Muscle of back (tissue), 13 donors: ENCODE measurements at places on chromosomes 12 and 14.

- peak; percentile 65 for DNase-seq
Observed at GRCh38 chr12:2319737-2320506, 267.1 kb downstream of the CACNA1C start.

- no peak for DNase-seq
Observed at GRCh38 chr12:20620261-20620660, 74.9 kb upstream of the SLCO1C1 start.

DNA sequence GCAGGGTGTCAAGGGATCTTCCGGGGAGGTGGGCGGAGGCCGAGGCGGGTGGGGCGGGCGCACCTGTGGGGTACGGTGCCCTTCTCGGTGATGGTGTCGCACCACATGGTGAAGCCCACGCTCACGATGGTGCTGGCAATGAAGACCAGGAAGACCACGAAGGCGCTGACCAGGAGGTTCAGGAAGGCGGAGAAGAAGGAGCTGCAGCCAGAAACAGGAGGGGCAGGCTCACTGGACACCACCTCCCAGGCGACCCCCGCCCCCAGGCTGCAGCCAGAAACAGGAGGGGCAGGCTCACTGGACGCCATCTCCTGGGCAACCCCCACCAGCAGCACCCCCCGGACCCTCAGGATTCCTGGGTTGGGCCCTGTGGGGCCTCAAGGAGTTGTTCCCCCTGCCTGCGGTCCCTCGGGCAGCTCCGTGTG, 7.6 kb downstream of the TMEM179 start:
- DNase-seq = no peak

DNA sequence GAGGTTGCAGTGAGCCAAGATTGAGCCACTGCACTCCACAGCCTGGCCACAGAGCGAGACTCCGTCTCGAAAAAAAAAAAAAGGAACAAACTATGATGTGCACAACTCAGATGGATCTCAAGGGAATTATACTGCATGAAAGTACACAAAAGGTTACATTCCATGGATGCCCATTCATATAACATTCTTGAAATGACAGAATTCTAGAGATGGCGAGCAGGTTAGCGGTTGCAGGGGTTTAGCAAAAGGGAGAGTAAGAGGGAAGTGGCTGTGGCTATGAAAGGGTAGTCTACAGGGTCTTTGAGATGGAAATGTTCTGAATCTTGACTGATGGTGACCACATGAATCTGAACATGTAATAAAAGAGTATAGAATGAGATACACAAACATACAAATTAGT, 49.7 kb downstream of the CKB start:
- DNase-seq = no peak

DNA sequence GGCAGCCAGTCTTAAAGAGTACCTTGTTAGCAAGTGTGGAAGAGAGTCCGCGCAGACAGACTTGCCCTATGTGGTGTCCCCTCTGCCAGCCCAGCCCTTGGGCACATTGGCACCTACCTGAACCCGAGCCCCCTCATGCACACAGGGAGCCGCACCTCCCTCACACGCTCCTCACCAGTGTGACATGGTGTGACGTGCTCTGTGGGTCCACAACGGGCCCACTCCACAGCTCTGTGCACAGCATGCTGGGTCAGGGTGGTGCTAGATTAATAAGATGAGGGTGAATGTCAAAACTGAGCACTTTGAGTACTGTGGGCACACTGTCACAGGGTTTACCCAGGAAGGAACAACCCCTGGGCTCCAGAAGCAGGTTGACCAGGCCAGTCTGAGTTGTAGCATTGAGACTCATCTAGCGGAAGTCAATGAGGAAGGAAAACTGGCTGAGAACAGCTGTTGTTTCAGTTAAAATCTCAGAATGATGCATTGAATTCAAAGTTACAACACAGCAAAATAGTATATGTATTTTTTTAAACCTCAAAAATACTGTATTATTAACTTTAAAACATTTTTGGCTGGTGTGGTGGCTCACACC, 53.4 kb upstream of the AMN start:
- DNase-seq = no peak

GRCh38 chr14:65412856-65413738, 567 bp downstream of the FUT8 start:
- DNase-seq = peak; percentile 3

- DNase-seq = peak; percentile 52
Observed at GRCh38 chr12:45725631-45726602, 3.6 kb upstream of the ARID2 start.

GRCh38 chr14:91780452-91780851, 48.6 kb upstream of the CATSPERB start:
- no peak for DNase-seq

- no peak for DNase-seq
Observed at GRCh38 chr12:115335048-115335447, 651.1 kb upstream of the TBX3 start.

DNA sequence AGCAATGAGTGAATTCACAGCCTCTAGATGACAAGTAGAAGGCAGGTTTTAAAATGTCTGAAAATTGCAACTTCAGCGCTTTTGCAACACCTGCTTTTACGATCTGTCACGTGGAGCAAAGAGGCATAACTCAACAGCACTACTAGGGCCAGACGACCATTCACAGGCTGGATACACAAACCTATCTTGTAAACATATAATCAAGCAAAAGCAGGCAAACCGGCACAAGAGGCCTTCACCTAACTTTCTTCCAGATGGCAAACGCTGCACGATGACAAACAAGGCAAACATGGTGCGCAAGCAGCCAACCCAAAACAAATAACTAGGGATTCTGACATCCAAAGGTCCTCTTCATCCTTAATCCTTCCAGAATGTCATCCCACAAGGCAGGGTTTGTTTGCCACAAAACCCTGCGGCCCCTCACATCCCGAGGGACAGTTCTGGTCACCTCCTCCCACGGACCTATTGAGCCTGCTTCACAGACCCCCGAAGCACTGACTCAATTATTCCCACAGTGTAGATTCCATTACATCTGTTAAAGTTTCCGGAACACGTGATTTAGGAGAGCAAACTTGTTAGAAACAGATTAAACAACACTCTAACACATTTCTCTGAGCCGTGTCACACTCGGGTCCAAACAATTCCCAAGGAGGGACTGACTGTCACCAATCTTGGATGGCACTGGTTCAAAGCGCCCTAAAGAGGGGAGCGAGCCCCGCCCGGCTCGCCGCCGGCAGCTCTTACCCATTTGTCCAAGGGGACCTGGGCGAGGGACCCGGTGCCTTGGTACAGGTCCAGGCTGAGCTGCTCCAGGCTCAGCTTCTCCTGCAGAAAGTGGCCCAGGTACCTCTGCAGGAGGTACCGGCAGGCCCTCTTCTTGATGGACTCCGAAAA, 823 bp downstream of the ATG2B start:
- peak; percentile 15 for DNase-seq

DNA sequence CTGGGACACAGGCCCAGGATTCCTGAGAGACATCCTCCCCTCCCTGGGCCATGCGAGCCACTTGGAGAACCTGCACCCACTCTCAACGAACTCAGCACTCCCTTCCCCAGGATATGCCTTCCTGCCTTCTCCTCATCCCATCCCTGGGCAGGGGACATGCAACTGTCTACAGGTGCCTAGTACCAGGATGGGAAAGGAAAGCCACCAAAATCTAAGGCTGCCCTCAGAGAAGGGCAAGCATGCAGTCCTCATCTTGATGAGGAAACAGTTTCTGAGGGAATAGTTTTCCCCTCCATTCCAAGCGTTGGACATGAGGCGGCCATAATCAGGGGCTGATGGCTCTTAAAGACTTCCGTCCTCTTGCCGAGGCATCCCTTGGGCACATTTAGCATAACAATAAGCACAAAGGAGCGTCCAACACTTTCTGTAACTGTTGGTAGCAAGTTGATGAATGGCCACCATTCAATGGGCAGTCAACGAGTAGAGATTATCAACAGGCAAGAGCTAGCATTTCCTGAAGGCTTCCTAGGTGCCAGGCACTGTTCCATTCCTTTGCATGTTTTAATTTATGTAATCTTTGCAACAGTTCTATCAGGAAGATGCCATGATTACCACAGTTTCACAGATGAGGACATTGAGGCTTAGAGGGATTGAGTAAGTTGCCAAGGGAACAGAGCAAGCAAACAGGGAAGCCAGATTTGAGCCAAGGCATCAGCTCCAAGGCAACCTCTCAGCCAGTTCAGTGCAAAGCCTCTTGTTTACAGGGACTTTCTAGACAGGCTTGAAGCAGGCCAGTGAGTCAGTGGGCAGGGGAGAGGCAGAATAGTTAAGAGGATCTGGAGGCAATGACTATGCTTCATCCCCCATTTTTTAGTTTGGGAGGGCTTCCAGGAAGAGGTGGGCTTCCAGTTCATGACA, 105.1 kb downstream of the SINHCAF start:
- peak; percentile 34 for DNase-seq

DNA sequence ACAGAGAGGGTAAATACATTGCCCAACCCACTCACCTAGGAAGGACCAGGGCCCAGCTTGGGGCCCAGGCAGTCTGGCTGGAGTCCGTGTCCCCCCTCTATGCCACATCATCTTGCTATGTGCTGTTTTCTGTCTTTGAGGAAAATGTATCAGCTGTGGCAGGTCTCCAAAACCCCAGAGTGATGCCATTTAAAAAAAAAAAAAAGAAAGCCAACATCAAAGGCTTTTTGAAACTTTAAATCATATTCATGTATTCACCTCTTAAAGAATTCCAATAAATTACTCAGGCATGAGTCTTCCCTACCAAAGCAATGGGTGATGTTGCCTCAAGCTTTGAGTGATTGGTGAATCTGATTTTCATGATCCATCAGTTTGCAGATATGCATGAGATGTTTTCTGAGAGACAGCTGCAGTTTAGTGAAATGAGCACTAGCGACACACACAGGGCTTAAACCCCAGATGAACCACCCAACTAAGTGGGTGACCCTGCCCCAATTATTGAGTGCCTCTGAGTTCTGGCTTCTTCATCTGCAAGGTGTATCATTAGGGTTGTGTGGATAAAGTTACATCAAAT, 6.1 kb downstream of the KRT81 start:
- DNase-seq = peak; percentile 52

GRCh38 chr12:58247633-58248032, 306.3 kb downstream of the ATP23 start:
- DNase-seq = no peak

- no peak for DNase-seq
Observed at GRCh38 chr14:90300611-90301047, 31.1 kb downstream of the NRDE2 start.

GRCh38 chr14:98965076-98965475, 306.9 kb downstream of the BCL11B start:
- DNase-seq = no peak

GRCh38 chr12:124921200-124922031, 7.0 kb upstream of the UBC start:
- peak; percentile 71 for DNase-seq
